ENCODE measurements at places on chromosomes 16 and 17.

DNA sequence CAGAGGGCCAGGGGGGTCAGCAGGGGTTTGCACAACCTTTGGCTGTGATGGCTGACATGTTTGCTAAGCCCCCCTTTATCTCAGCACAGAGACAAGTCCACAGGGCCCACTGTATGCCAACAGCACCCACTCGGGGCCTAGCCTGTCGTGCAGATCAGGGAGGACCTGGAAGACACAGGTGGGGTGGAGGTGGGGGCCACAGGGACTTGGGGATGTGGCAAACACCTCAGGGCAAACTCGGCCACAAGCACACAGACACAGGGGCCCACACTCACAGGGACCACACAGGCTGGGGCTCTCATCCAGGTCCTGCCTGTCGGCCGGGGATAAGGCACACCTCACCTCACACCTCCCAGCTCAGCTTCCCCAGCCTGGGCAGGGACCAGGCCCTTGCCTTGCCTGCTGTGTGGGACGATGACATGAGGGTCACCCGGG, 87.9 kb downstream of the C16orf78 start:
- no peak for DNase-seq

- DNase-seq, result peak; percentile 92
Measured at GRCh38 chr17:42681976-42682721, at the start of gene CNTNAP1. Gene CNTNAP1, plus strand, starts transcription at chr17:42682531. Its CDS starts 299 bp downstream, at chr17:42682830.

DNA sequence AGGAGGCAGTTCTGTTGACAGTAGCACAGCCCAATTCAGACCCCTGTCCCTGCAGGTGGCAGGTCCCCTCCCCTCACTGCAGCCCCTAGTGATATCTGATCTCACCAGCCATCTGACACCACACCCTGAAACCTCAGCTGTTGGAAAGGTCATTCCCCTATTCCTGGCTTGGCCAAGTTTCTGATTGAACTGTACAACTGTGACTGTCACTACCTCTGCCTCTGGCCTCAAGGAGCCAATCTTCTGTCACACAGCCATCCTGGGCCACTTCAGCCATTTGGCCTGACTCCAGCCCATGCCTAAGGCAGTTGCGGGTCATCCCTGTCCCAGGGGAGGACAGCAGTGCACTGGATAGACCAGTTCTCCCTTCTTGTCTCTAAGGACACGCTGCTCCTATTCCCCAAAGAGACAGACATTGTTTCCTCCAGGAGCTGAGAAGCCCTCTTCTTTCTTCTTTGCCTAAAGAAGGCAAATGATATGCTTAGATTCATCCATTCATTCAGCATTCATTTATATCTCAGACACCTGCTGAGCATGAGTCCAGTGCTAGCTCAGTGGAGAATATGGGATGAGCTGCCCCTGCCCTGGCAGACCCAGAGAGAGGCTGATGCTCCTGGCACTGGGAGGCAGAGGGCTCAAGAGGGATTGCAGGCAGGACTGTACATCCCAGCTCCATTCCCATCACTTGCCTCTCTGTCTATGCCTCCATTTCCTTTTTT, 4.6 kb upstream of the ALDOA start:
- peak; percentile 82 for DNase-seq

- no peak for DNase-seq
Measured at GRCh38 chr16:68190736-68191510, 45.0 kb downstream of the ESRP2 start.

GRCh38 chr16:3988011-3988410, 107.5 kb upstream of the CREBBP start:
- DNase-seq, result no peak

DNA sequence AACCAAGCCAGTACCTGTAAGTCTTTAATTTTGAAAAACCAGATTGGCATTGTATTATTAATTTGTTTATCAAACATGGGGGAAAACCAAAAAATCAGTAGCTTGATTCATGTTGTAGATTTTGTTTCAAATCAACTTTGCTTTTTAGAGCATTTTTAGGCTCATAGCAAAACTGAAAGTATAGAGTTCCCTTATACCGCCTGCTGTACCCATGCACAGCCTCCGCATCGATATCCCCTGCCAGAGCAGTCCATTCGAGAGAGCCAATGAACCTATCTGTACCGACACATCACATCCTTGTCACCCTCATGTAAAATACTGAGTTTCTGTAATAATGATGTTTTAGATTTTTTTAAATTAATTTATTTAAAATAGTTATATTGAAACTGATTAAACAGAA, 16.2 kb upstream of the MRC2 start:
- no peak for DNase-seq

GRCh38 chr16:58661199-58661830, 23.3 kb downstream of the SLC38A7 start:
- DNase-seq, result peak; percentile 81

DNA sequence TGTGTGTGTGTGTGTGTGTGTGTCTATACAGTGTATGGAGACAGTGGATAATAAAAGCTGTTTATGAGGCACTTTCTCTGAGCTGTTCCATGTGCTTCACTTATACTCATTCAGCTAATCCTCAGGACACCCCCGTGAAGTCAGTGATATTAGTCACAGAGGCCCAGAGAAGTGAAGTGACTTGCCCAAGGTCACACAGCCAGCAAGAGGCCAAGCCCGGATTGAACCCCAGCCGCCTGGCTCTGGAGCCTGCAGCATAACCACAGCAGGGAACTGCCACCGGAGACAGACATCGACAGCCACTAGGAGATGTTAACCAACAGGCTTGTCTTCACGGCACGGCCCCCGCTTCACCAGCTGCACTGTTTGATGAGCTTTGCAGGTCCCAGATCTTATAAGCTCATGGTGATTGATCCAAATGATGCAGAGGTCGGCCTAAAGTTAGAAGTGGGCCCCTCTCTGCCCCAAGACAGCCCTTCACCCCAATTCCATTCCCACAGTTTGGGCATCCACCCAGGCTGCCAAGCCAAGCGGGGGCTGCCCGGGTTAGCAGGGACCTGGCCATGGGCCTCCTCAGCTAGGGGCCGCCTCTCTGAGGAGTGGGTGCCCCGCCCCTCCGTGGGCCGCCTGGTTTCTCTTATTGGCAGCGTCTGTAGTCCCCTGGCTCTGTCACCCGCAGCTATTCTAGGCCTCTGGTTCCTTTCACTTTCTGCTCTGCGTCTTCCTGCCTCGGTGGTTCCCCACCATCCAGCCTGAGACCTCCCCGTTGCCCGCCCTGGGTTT, 30.9 kb downstream of the SOCS1 start:
- no peak for DNase-seq

DNA sequence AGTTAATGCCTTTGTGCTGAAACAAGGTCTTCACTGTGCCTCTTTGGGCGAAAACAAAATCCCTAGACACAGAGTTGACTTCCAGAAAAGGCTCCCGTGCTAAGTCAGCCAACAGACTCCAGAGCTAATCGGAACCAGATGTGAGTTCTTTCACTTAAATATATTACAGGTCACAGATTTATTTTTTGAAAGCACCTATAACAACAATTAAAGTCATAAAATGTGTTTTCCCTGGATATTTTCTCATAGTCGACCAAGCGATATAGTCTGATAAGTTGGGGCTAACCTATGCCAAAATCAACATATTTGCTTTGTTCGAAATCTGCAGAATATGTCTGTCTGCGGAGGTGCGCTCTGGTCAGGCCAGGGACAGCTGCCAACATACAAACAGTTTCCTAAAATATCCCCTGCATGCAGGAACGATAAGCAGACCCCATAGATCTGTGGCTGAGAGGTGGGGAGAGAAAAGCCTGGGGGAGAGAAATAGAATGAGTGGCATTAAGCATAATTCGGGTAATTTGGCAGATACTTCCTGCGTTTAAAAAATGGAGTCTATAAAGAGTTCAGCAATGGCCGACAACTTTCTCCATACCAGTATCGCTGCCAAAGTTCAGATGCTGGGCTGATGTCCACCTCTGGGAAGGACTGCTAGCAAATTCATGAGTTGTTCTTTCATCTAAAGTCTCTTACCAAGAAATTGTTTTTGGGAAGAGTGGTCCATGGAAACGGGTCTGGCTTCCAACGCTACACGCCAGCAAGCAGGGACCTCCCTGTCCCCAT, 50.8 kb upstream of the MYH10 start:
- peak; percentile 94 for DNase-seq
